Fibroblast of skin of left biceps (primary cell): ENCODE measurements at places on chromosomes 4 and X.

DNA sequence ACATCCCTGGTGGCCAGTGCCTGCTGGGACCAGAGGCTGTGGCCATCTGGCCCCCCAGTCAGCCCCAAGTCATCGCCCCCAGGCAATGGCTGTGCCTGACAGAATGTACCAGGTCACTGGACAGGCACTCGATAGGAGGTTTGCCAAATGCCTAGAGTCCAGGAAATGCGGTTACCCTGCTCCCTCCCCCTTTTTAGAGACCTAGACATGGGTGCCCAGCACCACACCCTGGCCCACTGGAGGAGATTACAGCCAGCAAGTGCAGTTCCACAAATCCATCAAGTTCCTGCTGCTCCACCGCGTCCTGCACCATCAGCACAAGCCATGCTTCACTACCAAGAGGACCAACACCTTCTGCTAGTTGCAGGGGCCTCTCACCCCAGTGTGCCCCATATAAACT is 16.2 kb upstream of the ZFX start:
- DNase-seq = no peak

- no peak for DNase-seq
Observed at GRCh38 chrX:131812847-131813825, 210.0 kb upstream of the STK26 start.

DNA sequence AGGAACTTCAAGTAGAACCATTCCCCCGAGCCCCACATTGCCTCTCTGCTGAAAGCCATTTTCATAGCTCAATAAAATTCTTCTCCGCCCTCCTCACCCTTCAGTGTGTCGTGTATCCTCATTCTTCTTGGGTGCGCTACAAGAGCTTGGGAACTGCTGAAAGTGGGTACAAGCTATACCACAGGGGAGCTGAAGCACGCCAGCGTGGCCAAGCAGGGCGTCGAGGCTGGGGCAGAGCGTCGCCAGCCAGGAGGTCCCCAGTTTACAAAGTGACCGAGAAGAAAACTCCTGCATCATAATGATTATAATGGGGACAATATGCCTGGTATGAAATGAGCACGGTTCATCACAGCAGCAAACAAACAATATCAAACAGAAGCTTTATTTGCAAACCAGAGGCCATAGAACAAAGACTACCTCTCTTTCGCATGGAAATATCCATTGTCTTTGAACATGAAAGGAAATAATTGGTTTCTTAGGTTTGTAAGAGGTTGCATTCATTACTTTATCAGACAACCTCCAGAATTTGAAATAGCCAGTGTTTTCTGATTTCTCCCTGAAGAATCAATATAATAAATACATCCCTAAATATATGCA is 34.3 kb downstream of the RELL1 start:
- DNase-seq = no peak

- no peak for DNase-seq
Observed at GRCh38 chr4:121952290-121952689, 430 bp upstream of the TRPC3 start.

- no peak for DNase-seq
Observed at GRCh38 chr4:70680934-70681333, 7.4 kb upstream of the UTP3 start.

- no peak for DNase-seq
Observed at GRCh38 chr4:133095591-133095990, 53.5 kb upstream of the PCDH10 start.

DNA sequence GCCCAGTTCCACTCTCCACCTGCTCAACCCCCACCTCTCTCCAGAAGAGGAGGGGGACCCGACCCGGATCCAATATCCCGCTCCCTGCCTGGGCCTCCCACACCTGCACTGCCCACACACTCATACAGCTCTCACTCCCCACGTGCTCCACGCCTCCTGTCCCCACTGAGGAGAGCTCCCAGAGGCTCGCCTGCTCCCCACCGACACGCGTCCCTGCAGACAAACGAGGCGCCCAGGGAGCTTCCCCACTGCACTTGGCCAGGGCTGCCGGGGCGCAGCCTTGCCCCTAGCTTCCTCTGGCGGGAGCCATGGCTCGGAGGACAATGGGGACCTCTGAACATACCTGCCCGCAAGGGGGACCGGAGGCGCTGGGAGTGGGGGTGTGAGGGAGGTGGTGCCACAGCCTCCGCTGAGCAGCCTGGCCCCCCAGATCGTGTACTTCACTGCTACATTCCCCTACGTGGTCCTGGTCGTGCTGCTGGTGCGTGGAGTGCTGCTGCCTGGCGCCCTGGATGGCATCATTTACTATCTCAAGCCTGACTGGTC is 5.0 kb downstream of the SLC6A8 start:
- no peak for DNase-seq
